ENCODE measurements at places on chromosomes 16 and 17.

- DNase-seq: no peak
These were observed 7.3 kb downstream of the KIF18B start for GRCh38 chr17:44940317-44940716.

DNA sequence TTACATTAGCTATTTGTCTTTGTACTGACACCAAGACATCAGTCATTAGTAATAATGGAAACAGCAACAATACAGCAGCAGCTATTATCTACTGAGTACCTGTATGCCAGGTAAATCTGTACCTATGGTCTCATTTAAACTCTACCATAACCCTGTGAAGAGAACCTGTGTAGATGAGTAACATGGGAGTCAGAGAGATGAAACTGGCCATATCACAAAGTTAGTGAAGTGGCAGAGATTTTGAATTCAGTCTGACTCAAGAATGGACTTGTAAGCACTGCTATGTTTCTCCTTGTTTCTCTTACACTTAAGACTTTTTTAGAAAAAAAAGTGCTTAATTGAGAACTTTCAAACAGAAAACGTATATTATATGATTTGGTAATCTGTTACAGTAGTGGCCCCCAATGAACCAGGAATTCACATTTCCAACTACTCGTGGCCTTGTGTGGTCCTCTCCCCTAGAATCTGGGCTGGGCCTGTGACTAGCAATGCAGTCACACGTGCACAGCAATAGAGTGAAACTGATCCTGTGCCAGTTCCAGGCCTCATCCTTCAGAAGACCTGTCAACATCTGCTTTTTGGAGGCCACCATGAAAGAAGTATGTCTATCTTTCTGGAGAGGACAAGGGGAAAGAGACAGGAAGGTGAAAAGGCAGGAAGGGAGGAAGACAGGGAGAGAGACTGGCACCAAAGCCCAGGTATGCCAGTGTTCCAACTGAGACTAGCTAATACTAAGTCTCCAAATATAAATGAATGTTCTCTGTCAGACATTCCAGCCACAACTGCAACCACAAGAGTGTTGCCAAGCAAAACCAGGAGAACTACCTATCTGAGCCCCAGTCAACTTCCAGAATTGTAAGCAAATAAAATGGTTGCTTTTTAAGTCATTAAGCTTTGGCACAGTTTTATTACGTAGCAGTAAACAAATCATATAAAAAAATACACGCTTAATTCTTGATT is 12.0 kb downstream of the CRLF3 start:
- peak; percentile 59 for DNase-seq

DNA sequence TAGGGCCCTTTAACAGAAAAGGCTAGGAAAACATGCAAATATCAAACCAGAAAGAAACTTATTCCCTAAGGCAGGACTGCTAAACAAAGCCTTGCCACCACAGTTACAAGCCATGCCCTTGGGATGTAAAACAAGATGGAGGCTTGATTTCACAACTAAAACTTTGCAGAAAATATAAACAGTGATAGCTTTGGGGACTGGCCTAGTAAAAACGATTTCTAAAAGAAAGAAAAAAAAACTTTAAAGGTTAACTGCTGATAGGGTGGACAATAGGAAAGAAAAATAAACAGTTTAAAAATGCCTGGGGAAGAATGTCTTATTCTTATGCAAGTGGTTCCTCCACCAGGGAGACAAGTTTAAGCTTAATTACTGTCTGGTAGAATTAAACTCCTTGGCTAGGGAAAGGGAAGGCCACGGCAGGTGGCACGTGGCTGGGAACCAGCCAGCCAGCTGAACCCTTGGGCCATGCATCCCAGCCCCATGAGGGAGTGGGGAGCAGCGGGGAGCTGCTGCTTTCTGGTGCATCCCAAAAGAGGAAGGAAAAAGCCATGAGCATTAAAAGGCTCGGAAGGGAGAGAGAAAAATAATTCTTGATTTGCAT is 10.7 kb upstream of the TMC5 start:
- no peak for DNase-seq

- DNase-seq: no peak
These were observed 1.0 kb downstream of the MSI2 start for GRCh38 chr17:57257195-57257894.

DNA sequence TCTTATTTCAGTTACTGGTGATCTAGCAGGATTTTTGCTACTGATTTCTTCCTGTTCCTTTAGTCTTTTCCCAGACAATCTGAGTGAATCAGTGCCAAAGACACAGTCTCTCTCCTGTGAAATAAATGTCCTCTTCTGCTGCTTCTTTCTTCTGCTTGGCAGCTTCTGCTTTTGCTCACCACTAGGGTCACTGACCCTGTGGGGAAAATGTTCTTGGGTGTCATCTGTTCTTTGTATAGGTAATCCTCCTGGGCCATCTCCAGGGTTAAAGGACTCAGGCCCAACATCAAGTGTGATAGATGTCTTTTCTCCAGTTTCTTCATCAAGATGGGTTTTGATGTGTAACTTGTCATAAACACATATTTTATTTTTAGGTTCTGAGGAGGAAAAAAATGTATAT is 5.2 kb downstream of the PALB2 start:
- DNase-seq: no peak

DNA sequence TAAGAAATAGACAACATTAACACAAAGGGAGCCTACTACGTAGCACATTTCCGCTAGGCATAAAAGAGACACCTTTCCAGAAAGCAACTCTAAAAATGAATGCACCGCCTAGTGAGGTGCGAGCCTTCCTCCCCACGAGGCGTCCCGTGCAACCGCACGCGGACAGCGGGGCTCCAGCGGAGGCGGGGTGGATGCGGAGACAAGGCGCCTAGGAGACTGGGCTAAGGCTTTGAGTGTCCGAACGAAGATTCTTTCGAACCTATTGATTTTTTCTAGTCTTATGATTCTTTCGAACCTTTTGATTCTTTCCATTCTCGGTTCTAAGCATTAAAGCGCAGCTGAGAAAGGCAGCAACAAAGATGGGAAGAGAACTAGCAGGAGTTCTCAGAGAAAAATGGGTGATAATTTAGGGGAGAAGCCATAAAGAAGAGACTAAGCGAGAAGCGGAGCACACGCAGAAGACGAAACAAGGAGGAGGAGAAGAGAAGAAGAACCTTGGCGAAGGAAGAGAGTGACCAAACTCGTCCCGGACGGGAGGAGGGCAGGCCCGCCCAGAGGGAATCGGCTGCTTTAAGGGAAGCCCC is 394 bp upstream of the CPD start:
- DNase-seq: no peak

GRCh38 chr17:74995847-74996246 is 8.4 kb downstream of the CDR2L start:
- DNase-seq: no peak

- no peak for DNase-seq
These were observed 45.5 kb downstream of the PEMT start for GRCh38 chr17:17545984-17546383.

- DNase-seq: peak; percentile 95
These were observed 4.2 kb upstream of the MAP3K14 start for GRCh38 chr17:45320931-45321461.

DNA sequence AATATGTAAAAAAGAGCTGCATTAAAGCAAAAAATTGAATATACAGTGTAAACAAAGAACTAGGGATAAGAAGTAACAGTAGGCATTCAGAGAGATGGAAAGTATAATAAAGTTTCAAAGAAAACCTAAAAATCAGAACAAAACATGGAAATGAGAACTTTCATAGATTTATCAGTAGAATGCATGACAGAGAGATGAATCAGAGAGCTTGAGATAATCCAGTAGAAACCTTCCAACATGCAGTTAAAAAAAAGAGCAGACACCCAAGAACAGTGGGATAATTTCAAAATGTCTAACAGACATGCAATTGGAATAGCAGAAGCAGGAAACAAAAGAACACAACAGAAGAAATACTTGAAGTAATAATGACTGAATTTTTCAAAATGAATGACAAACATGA is 1384.2 kb downstream of the CDH11 start:
- DNase-seq: no peak

DNA sequence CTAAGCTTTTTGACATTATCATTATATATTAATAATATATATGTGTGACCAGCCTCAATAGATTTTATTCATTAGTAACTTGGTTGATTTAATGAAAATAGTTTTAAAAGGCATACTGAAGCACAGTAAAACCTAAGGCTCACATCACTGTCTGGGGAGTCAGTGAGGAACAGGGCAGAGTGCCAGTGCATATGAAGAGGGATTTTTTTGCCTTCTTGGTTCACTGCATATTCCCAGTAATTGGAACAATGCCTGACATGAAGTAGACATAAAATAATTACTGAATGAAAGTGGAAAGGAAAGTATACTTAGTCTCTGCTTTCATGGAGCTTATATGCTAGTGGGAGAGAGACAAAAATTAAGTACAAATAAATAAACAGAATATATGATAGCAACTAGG is 81.1 kb downstream of the FTO start:
- no peak for DNase-seq

DNA sequence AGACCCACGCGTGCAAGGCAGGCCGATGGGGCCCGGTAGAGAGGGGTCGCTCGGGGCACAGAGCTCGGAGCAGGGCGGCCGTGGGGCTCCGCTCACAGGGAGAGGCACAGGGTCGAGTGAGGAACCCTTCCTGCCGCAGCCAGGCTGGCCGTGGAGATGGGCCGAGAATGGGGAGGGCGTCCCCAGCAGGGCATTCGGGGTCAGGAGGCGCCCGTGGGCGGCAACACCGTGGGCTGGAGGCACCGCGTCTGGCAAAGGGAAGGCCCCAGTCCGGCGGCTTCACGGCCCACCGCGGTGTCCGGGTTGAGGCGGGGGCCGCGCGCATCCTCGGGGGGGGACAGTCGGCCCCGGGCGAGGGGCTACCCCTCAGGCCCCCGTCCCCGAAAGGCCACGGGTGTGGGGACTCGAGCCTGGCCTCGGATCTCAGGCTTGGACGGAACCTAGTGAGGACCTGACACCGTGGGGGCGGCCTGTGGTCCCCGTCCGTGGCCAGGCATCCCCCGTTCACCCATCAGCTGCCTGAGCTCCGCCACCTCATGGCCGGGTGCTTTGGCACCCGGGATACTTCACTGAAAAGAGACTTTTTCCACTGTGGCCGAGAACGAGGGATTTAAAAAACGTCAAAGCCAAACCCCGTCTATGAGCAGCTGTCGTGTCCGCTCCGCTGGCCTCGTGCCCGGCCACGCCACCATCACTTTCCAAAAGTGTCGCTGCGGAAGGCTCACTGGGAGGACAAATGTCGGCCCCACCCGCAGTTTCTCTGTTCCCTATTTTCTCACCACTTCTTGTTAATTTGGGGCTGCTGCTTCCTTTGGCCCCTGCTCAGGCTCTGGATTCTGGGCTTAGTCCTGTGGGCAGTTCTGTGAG is 73.6 kb downstream of the METRNL start:
- DNase-seq: no peak

- no peak for DNase-seq
These were observed 121.3 kb upstream of the GSE1 start for GRCh38 chr16:85491798-85492294.

DNA sequence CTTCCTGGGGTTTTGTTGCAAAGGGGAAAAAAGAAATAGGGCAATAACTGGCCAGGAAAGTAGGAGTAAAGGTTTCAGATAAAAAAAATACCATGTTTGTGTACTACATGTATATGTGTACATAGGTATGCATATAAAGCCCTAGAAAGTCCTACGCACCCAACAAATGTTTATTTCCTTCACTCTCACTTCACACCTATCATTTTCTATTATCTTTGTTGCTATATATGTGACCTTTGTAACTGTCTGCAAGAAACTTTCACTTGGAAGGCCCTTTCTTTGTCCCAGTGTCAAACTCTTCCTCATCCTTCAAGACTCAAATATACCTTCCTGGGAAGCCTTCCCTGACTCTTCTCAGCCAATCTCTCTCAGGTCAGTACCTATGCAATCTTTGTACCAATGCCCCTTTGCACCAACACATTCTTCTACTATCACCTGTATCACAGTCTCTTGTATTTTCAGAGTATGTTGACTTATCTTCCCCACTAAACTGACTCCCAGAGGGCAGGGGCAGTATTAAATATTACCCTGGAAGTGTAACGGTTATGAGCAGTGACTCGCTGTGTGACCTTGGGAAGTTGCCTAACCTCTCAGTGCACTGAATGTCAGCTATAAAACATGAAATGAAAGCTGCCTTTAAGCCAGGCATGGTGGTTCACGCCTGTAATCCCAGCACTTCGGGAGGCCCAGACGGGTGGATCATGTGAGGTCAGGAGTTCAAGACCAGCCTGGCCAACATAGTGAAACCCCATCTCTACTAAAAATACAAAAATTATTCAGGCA is 6.5 kb downstream of the XPO6 start:
- no peak for DNase-seq

DNA sequence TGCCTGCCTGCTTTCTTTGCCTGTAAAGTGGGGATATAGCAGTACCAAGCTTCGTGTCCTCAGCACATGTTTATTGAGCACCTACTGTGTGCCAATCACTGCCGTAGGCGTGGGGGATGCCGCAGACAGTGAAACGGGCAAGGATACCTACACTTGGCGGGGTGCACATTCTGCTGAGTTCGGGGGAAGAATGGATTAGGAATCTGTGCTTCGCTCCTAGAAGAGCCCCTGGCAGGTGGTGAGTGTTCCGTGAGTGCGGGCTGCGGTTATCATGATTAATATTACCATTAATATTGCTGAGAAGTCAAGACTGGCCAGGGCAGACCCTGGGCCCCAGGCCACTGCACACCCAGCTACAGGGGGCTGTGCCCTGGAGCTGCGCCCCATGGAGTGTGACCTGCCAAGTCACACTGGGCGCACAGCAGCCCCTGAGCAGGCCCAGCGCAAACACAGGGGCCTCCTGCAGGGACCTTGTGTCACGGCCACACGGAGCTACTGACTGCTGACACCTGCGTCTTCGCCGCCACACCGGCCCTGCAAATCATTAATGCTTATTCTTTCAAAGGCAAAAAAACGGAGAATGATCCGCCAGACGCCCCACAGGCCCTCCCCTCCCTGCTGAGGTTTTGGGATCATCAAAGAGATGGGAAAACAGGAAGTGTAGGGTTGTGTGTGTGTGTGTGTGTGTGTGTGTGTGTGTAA is 213.4 kb upstream of the GSE1 start:
- DNase-seq: no peak

DNA sequence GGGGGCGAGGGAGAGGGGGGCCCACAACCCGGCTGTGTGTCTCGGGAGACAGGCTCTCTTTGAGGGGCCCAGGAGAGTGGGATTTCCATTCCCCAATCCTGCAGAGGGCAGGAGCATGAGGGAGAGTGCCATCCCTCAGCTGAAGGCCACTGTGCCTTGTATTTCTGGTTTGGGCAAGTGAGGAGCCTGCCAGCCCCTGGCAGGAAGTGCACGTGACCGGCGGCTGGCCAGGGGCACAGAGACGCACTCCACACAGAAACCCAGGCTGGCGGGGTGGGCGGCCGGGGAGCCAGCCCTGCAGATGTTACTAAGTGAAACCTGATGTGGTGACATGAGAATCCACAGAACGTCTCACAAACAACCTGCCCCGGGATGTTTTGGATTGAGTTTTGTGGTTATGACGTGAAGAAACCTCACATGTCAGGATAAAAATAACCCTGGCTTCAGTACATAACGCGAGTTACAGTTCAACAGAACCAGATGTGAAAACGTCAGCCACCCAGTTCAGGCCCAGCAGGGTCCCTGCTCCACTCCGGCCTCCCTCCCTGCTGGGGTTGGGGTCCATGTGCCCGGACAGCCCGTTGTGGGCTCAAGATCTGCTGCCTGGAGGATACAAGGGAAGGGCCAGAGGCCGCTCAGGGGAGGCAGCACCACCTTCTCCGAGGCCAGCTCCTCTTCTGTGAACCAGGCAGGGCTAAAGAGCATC is 51.7 kb upstream of the MTSS2 start:
- DNase-seq: peak; percentile 99

- peak; percentile 75 for DNase-seq
These were observed 25.8 kb downstream of the LITAF start for GRCh38 chr16:11560701-11561453.

GRCh38 chr17:7754656-7755055 is 37.1 kb downstream of the DNAH2 start:
- DNase-seq: no peak

- no peak for DNase-seq
These were observed 12.1 kb downstream of the ZDHHC7 start for GRCh38 chr16:84999200-84999599.

All from foreskin fibroblast (primary cell).